ENCODE measurements at places on chromosomes 2 and 18. TPM values are rescaled to one million over a fixed set of nuclear protein-coding genes. Genes with fewer than 3 reads are reported as not detected.
A peak's percentile ranks its signal among the peaks of the same experiment; 100 is the strongest.

Gene LBX2
- polyA plus RNA-seq = 1.2 TPM

Gene UGP2
- polyA plus RNA-seq = 292 TPM

DNA sequence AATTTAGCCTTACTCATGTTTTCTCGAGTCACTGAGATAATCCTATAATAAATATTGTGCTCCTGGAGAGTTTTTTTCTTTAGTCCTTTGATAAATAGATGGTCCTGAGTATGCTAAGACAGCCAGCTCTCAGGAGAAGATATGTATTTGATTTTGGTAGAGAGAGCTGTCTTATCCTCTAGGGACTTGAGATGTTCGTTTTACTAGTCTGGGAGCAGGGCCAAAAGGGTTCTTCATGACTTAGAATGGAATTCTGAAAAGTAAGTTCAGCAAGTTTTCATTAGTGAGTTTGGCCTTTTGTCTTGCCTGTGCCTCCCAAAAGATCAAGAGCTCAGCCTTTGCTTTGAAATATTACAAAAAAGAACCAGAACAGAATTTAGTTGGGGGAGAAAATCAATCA is 246.7 kb downstream of the BABAM2 start:
- DNase-seq = peak; percentile 92

- DNase-seq = peak; percentile 98
These were observed 144.0 kb downstream of the TNS1 start for GRCh38 chr2:217858519-217859491.

Gene TBR1
- 0.03 TPM for polyA plus RNA-seq

DNA sequence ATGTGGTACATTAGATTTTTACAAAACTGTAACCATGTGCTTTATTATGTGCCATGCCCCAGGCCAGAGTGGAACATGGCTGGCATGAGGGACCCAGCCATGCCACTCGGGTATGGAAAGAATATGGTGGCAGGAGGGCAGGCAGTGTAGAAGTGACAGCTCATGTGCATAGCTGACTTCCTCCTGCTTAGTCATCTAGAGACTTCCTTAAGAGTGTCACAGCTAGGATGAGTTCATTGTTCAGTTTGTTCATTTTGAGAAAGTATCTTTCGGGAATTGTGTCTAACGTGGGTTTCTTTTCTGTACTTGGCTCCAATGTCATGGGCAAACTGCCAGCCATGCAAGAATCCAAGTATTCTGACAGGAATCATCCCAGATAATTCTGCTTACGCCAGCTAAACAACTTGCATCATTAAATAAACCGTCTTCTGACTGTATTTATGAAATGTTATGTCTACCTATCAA is 94.3 kb upstream of the ITGB6 start:
- peak; percentile 67 for DNase-seq

GRCh38 chr2:75055820-75056675 is 97.6 kb downstream of the POLE4 start:
- DNase-seq = peak; percentile 73

Gene CLEC4F
- polyA plus RNA-seq = 0.07 TPM

DNA sequence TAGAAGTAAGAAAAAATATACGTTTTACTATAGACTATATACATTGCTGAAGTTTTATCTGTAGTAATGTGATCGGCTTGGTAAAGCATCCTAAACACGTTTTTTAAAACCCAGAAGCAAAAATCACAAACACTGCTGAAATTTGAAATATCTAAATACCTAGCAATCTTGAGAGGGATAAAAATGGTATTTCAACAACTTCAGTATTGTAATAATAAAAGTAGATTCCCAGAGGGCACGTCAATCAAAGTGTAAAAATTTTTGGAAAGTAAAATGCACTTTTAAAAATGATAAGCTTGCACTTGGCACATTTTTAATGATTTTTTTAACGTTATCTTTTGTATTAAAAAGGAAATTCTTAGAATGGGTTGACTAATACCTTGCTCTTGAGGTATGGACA is 1.6 kb downstream of the ZC3H6 start:
- no peak for DNase-seq

GRCh38 chr18:23746851-23747250 is 57.6 kb downstream of the LAMA3 start:
- no peak for DNase-seq

DNA sequence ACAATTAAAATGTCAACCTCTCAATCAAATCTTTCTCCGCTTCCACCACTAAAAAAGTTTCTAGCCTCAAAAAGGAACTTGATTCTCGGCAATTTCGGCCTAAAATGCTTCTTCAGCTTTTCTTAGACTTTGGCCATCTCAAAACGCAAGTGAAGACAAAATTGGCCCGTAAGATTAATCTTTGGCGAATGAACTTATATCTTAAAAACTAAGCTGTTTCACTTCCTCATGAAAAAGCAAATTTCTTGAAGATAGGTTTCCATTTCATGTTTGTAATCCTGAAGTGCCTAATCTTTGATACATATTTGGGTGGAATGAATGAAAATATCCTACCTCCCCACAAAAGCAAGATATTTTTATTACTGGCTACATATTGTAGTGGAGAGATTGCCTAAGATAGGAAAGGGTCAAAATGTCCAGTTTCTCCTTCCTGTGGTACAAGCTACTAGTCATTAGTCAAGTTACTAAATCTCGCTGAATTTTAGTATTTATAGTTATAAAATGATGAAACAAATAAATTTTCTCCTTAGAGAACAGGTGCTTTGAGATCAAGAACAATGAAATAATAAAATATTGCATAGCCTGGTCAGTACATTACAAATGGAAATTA is 85.4 kb upstream of the ZEB2 start:
- no peak for DNase-seq

GRCh38 chr2:190343536-190344275 is at the start of gene INPP1:
Gene INPP1 (plus strand): TSS chr2:190343589. CDS start chr2:190360103, 16,514 bp downstream.
- peak; percentile 37 for DNase-seq

- DNase-seq = no peak
These were observed 8.5 kb downstream of the ZNF396 start for GRCh38 chr18:35368595-35368994.

DNA sequence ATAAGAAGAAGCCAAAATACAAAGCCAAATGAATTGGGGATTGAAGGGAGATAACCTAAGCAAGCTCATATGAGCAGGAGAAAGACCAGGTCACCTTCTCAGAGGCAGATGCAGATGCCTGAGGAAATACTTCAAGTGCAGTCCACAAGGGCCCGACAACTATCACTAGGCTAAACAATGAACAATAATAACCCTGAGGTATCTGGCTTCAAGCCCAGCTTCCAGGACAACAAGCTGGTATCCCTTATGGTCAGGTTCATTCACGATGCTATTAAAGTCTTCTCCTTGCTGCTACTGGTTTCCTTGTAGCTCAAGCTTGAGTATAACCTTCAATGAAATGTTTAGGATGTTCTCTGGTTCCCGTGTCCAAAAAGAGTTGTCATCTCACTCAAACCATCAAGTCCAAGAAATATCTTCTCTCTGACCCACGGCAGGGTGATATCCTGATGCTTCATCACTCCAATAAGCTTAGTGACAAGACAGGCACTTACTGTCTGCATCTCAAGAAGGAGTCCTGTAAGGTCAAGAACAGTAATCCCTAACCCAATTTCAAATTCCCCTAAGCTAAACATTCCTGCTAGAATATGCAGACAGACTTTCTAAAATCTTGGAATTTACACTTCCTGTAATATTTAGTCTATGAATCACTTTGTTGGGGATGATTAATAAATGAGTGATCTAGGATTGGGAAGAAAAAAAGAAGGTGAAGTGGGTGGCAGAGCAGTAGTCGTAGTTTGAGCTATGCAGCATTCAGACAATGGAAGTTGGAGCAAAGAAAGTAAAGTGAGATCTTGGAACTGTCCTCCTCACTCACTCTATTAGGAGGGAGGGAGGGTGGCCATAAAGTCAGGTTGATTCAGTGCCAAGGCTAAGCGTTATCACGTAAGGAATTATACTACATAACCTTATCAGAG is 33.1 kb downstream of the CHN1 start:
- DNase-seq = no peak

DNA sequence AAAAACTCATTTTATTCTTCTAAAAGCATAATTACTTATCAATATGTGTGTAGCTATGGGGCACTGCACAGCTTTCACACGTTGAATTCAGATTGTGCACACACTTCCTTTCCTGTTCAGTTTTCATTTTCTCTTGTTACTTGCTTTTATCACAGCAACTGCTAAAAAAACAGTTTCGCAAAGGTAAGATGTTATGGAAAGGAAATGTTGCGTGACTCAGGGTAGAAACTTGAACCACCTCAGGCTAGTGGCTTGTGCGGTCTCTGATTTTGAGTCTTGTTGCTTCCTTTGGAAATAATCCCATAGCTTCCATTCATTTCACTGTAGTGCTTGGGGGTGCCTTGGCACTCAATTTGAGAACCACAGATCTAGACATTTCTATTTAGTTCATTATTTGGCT is 171.9 kb downstream of the FMNL2 start:
- no peak for DNase-seq

DNA sequence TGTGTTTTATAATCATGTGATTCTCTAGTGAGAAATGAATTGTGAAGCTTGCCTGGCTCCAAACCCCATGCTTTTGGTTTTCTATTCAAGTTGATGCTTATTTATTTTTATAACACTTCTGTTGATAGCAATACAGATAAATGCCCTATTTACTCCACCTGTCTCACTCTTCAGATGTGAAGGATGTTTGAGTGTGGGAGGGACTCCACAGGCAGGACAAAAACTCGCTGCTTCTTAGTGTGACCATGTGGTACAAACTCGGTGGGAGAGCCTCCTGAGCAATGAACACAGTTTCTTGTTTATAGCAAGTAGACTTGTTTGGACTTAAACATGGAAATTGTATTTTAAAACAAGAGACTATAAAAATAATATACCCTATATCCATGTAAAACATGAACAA is 219.7 kb downstream of the GULP1 start:
- no peak for DNase-seq

DNA sequence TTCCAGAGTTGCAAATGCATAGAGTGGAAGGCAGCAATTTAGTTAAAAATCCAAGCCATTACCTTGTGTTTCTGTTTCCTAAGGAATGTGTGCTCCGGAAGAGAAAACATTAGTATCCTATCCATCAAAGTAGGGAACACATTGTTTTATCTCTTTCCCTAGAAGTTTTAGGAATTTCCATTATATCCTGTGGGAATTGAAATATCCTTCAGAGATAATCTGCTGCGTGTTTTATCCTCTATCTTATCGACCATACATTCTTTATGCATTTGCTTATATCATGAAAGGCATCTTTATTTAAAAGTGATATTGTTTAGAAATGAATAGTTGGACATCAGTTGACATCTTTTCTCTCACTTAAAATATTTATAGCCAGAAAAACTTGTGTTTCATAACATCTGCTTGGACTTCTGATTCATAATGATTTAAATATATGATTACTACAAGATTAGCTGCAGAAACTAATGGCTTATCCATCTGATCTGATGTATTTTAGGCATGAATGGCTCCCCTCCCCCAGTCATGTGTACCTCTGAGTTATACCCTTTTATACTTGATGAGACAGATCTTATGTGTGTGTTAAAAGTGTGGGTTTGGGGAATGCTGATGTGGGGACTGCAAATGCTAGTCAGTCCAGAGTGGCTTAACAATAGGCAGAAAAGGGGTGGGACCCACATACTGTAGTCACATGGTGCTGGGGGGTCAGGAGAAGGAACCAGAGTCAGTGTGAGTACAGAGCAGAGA is 136.2 kb upstream of the ARHGAP28 start:
- no peak for DNase-seq

- peak; percentile 59 for DNase-seq
These were observed 6.6 kb upstream of the CDH2 start for GRCh38 chr18:28183418-28184078.

Gene NT5DC4
- not detected for polyA plus RNA-seq

GRCh38 chr2:237700512-237701032 is 73.2 kb downstream of the LRRFIP1 start:
- peak; percentile 91 for DNase-seq

DNA sequence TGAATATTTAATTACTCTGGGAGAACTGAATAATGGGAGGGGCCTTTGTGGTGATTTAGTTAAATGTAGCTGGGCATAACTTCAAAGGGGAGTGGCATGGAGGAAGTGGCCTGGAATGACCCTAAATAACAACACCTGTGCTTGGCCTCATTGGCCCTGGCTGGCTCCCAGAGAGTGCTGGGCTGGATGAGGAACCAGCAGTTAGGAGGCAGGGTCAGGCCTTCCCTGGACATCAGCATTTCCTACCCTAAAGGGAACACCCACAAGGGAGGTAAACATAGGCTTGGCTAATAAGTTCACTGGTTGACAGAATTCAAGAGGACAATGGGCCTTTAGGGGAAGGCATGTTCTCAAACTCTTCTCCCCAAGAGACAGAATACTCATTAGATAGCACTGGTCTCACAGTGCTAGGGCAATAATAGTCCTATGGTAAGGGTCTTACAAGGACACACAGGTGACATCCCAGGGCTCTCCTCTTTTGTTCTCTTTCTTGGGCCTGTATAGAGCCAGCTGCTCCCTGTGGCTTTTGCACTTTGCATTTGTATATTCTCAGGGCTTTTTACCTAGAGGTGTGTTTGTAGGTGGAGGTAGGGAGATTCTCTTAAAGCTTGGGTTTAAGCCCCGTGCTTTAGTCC is 106.8 kb downstream of the ZNF519 start:
- no peak for DNase-seq

GRCh38 chr2:165499131-165499530 is 29.6 kb downstream of the CSRNP3 start:
- DNase-seq = no peak

Gene NEU2
- polyA plus RNA-seq = not detected

GRCh38 chr2:64987001-64987955 is 1.9 kb upstream of the SLC1A4 start:
- DNase-seq = no peak

DNA sequence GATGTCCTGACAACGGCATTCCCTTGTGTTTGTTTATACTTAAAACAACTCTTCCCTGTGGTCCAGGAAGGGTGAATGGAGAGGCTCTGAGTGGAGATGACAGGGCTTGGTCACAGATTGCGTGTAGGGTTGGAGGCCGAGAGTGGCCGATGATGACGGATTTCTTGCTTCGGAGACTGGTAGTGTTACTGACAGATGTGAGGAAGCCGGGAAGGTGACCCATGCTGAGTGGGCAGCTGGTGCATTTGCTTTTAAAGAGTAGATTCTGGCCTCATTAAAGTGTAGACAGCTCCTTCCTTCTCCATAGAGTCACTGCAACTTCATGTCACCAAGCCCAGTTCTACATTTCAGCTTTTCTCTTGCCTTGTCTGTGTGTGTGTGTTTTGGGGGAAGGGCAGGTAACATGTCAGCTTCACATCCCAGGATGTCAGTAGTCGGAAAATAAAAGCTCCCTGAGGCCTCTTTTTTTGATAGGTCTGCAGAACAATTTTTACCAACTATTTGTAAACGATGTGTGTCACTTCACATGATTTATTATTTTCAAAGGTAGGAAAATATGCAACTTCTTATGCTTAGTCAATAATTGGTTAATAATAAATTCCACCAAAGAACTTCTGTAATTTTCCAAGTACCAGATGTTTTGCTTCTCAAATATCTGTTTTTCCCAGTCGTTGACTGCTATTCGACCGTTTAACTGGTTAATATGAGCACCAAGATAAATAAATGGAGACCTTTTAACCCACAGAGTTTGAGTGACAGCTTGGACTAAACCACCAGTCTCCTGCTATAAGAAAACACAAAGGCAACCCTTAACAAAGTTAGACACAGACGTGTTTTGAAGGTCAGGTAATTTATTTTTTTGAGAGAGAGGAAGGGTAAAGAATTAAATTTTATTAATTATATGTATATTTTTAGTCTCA is 436.9 kb downstream of the SLC4A3 start:
- no peak for DNase-seq

Gene OSBPL6
- 5.9 TPM for polyA plus RNA-seq

GRCh38 chr2:46150445-46150955 is 146.7 kb upstream of the EPAS1 start:
- no peak for DNase-seq
